ENCODE measurements at places on chromosomes 3 and 15.

DNA sequence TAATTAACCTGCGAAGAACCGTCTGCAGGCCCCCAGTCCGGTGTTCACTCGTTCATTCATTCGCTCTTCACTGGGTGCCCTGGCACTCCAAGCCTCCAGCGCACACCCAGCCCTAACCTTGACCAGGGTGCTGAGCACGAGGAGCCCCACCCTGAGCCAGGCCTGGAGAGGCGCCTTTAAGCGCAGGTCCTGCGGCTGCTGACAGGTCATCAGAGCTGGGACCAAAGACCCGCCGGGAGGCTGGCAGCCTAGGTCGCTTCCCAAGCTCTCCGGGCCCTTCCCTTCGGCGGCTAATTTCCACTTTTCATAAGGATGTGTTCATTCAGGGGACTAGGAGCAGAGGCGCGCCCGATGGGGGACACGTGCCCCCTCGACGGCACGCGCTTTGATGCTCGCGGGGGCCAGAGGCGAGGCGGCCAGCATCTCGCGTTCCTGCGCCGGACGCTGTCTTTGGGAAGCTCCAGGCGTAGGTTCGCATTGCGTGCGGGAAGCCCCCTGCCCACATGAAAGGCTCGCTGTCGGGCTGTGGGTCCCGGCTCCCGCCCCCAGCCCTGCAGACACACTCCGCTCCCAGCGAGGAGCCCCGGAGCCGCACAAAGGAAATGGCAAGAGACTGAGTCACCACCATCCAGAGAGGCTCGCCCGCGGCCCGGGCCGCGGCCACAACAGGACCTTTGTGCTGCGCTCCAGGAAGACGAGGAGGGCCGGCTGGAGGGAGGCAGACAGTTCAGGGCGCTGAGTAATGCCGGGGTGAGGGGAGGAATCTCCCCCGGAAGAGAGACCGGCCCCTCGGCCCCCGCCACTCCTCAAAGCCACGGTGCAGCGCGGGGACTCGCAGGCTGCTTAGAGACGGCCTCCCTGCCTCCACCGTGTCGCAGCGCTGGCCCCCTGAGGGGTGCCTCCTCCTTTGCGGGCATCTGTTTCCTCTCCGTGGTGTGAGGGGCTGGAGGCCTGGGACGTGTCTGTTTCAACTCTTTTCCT lies 266.4 kb upstream of the HES1 start:
- DNase-seq, result no peak

DNA sequence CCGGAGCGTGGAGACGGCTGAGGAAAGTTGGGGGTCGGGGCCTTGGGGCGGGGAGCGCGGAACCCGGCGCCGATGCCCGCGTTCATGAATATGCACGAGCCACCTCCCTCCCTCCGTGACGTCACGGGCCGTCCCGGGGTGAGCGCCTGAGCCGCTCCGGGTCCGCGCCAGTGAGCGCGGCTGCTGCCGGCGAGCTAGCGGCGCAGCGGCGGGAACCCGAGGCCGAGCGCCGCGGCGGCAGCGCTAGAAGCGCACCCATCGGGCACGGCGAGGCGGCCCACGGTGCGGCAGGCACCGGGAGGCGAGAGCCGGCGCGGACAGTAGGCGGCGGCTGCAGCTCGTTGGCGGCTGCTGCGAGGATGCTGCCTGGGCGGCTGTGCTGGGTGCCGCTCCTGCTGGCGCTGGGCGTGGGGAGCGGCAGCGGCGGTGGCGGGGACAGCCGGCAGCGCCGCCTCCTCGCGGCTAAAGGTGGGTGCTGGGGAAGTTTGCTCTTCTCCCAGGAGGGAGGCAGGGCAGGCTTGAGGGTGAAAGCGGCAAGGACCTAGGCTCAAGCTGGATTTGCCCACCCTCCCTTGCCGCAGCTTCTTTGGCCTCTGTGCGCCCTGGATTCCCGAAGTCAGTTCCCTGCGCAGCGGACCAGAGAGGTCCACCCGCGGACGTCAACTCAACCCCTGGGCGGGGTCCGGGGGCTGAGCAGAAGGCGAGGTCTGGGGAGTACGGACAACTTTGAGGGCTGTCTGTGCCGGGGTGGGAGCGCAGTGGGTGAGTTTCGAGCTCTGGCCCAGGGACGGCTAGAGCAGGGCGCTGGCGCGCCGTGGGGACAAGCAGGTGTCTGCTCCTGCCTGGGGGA lies at the start of gene CLSTN2:
Gene CLSTN2 (plus strand): TSS at position 170 of the 850 bp plus-strand sequence.
- peak; percentile 62 for DNase-seq

DNA sequence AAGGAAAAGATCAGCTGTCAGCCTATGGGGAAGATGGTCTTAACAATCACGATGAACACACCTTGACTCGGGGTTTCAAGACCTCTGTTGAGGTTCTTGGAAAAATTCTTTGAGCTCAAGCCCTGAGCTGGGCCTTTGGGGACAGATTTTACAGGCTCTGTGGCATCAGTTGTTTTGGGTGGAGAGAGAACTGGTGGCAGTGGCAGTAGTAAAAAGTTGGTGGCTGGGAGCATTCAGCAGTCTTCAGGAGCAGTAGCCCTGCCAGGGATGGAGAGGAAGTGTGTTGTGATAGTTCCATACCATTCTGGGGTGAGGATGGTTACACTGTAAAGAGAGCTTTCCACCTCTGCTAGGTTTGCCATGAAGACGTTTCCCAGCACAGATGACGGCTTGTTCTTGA lies 4.9 kb upstream of the KY start:
- DNase-seq, result no peak

GRCh38 chr15:42784705-42785104 lies 47.8 kb upstream of the CDAN1 start:
- no peak for DNase-seq

DNA sequence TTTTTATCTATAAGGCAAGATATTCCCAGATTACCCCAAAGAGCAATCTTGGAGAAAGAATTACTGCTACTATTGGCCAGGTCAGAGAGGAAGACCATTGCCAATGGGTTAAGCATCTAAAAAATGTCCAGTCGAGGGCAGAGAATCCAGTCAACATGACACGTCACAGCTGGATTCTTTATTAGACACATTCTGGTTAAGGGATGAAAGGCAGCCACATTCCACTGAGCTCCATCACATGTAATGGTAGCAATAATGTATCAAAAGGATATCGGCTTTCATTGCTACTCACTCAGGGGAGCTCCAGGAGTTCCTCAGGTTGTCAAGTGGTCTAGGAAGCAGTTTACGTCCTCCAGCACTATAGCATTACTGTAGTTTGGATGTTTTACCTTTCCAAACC lies 421.1 kb downstream of the PLOD2 start:
- DNase-seq, result no peak

- peak; percentile 77 for DNase-seq
Measured at GRCh38 chr15:90062023-90062442, 40.2 kb downstream of the IDH2 start.

DNA sequence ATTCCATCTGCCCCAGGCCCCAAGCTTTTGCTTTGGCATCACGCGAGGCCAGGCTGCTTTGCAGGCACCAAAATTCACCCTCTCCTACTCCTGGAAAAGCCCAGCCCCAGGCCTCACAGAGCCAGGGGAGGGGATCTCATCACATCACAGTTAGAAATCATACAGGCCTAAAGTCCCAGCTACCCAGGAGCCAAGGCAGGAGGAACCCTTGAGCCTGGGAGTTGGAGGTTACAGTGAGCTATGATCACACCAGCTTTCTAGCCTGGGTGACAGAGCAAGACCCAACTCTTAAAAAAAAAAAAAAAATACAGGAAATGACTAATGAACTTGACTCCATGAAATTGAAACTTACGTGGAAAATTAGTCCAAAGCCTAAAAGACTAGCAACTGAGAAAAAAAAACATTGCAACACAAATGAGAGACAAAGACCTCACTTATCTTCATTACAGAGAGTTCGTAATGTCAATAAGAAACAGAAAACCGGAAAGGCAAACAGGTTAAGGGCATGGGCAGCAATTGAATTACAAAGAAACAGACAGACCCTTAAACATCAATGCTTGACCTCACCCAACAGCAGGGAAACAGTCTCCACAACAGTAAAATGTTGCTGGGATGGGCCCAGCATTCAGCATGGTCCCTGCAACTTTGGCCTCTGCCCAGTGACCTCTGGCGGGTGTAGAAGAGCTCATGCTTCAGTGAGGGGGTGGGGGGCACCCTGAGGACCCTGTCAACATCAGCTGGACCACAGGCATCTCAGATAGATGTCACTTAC lies 151.5 kb downstream of the LRRK1 start:
- no peak for DNase-seq

GRCh38 chr15:80404057-80404760 lies at the start of gene ARNT2:
TSS of gene ARNT2 (plus strand) at chr15:80404382. CDS start at chr15:80404516, 134 bp downstream.
- DNase-seq, result peak; percentile 69

- no peak for DNase-seq
Measured at GRCh38 chr3:141015481-141015880, 35.7 kb upstream of the SPSB4 start.

DNA sequence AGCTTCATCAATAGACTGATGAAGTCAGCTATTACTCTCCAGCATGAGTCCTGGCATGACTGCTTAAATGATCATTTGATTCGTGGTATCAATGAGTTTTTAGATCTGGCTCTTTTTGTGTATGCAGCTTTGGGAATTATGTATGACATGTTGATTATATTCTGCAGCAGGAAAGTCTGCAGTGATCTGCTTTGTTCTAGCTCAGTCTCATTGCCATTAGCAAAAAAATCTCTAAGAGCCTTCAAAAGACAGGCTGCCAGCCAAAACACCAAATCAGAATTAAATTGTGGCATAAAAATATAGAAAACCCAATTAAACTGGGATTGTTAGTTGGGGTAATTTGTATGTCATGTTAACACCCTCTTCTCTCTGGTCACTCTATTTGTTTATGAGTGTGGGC lies 1021.0 kb upstream of the SEMA6D start:
- no peak for DNase-seq

DNA sequence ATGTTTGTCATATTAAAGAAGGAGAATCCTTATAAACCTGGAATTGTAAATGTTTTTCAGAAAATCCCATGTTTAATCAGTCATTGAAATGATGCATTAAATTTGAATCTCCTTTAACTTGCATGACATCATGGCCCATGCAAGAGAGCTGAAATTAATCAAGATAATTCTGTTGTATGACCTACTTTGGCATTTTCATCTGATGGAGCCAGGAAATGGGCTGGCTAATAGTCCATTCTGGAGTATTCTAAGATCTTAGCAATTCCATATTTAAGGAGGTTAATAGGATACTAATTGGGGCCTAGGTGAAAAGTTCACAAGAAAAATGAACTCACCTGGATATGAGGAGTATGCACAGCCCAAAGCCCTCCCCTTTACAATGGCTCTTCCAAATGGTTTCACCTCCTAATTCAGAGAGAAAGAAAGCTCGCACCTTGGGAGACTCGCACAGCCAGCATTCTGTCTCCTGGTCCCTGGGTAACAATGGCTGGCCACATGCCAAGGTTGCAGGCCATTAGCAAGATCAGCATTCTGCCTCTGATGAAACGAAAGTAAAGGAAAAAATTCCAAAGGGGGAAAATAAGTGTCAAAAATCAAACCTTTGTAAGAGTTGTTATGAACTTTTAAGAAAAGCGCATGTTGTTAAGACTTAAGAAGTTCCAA lies 786.4 kb downstream of the MCTP2 start:
- DNase-seq, result no peak

DNA sequence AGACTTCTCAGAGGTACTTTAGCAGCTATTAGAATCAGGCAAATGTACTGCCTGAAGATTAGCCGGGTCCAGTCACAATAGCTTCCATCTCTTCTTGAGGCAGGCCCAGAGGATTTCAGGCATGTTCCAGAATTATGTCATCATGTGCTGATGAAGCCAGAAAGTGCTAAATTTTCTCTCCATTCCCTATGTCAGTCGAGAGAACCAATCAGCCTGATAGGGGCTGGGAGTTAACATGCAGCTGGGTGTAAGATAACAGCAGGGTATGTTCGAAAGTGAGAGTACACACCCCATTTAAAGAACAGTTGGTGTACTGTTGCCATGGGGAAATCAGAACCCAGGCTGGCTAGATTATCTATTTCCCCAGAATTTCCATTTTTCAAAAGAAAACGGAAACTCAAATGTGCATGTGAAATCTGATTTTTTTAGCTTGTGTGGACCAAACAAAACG lies 48.7 kb downstream of the MYH15 start:
- no peak for DNase-seq

GRCh38 chr3:63979093-63979885 lies 44.0 kb downstream of the PSMD6 start:
- DNase-seq, result no peak

- DNase-seq, result no peak
Measured at GRCh38 chr3:139339219-139339906, 4.5 kb upstream of the MRPS22 start.

DNA sequence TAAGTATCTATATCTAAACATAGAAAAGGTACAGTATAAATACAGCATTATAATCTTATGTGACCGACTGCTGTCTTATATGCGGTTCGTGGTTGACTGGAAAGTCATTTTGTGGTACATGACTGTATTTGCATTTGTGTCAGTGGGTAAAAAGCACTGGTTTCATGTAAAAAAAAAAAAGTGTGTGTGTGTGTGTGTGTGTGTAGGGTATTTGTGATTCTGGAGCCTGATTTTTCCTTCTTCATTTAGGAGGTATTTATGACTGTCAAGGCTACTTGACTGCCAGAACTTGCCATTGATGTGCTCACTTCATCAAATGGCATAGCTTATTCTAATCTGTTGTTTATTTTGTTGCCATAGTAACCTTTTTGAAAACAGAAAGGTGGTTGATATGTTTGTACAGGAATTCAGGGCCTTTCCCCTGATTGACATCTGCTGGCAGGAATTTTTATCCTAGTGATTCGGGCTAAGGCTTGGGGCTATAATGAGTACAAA lies 63.2 kb downstream of the AKAP13 start:
- peak; percentile 81 for DNase-seq

Measured in HAP-1 (cell line).